Forelimb muscle (tissue), 1 donor: ENCODE measurements at places on chromosomes 11 and 22. TPM values are rescaled to one million over a fixed set of nuclear protein-coding genes. Genes with fewer than 3 reads are reported as not detected.
A peak's percentile ranks its signal among the peaks of the same experiment; 100 is the strongest.

Gene CSRP3
- polyA plus RNA-seq: 816 TPM

Gene ALX4
- polyA plus RNA-seq: 2.4 TPM

Gene TMEM191C
- 0.51 TPM for polyA plus RNA-seq

Gene MYRF
- polyA plus RNA-seq: 0.94 TPM

Gene DUSP8
- polyA plus RNA-seq: 37.3 TPM

GRCh38 chr11:11844272-11844671, 2.5 kb downstream of the USP47 start:
- DNase-seq: no peak

DNA sequence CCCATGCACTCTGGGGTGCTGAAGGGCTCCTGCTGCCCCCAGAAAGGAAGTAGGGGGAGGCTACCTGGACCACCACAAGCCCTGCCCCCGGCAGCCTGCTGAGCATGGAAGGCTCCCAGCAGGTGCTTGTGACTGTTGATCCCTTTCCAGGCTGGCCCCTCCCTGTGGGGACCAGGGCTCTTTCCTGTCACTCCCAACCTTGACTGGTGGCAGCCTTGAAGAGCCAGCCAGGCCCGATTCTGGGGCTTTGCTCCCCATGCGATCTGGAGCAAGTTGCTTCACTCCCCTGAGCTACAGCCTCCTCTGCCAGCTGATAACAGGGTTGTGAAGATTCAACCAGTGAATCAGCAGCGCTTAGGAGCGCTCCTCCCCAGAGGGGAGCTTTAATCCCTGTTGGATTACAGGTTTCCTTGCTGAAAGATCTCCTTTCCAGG, 4.6 kb upstream of the CST6 start:
- DNase-seq: no peak

GRCh38 chr11:67466962-67467771, 1.9 kb downstream of the TMEM134 start:
- no peak for DNase-seq

GRCh38 chr22:36136475-36136874, 24.1 kb downstream of the APOL3 start:
- DNase-seq: no peak

DNA sequence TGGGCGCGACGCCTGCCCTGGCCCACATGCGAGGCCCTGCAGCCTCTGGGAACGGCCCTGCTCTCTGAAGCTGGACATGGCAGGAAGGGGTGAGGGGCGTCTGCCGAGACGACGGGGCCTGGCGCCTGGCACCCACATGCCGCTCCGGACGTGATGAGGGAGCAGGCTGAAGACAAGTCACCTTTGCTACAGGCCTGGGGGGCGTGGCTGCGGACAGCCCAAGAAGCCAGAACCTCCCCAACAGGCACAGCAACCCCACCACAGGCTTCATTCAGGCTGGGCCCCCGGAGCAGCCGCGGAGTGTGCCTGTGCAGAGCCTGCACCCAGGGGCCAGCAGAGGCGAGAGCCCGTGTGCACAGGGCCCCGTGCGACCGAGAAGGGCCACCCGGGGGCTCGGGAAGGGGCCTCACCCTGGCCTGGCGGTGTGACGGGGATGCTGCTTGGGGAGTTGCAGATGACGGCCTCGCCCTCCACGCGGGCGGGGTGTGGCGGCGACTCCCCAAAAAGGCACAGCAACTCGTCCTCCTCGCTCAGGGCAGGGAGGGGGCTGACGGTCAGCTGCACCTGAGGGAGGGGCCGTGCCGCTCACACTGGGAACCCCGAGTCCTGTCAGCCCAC, 16.6 kb upstream of the MAPK11 start:
- no peak for DNase-seq

DNA sequence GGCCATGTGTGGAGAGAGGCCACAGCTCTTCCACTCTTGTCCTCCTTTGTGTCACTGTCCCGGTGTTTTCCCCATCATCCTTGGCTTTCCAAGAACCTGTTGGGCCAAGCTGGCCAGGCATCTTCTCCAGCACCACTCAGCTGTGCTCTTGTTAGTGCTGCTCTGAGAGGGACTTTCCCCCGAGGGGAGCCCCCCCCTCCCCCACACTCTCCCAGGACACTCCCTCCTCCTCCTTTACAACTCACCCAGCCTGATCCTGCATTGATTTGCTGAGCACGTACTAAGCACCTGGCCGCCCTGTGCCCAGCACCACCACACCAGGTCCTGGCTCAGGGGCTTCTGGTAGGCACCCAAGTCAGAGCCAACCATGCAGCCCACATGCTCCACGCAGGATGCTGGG, 13.2 kb downstream of the TP53AIP1 start:
- DNase-seq: no peak

- no peak for DNase-seq
Measured at GRCh38 chr11:12680246-12680939, 6.2 kb downstream of the TEAD1 start.

GRCh38 chr22:28413612-28414399, 265.8 kb downstream of the TTC28 start:
- DNase-seq: peak; percentile 28

GRCh38 chr11:115637599-115638241, 133.5 kb upstream of the CADM1 start:
- DNase-seq: no peak

DNA sequence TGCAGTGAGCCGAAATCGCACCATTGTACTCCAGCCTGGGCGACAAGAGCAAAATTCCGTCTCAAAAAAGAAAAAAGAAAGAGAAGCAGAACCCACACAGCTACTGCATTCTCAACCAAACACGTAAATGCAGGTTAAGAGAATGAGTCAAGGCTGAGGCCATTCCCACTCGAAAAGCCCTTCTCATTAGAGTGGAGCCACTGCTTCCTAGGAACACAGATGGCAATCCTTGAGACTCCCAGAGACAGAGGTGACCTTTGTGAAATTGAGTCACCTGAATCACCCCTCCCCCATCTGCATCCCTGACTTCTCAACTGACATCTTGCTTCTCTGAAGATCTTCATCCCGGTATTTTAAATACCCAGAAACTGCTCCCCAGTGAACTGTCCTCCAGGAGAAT, 8.2 kb downstream of the PACSIN2 start:
- DNase-seq: no peak

- no peak for DNase-seq
Measured at GRCh38 chr11:23336961-23337360, 476.7 kb upstream of the CCDC179 start.

DNA sequence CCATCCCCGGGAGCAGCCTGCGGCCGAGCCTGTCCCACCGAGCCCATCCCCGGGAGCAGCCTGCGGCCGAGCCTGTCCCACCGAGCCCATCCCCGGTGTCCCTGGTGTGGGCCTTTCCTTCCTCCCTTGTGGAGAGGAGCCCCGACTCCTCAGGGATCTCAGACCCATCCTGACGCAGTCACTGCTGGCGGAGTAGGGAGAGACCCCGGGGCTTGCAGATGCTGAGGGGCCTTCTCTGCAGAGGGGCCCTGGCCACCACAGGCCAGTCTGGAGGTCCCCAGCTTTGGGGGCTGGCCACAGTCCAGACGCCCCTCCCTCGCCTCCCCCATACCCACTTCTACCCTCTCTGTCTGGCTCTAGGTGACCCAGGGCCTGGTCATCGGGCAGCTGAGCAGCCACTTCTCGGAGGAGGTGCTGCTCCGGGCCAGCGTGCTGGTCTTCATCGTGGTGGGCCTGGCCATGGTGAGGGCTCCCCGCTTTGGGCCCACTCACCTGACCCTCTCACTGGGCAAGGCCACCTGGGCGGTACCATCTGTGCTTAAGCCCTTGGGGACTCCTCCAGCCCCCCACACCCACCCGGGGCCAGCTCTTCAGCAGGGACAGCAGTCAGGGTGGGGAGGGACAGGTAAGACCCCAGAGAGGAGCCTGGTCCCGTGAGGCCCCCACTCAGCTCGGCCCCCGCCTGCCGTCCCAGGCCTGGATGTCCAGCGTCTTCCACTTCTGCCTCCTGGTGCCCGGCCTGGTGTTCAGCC, 7.3 kb downstream of the PHLDA2 start:
- no peak for DNase-seq

GRCh38 chr11:43959321-43959995, 17.0 kb downstream of the C11orf96 start:
- no peak for DNase-seq

DNA sequence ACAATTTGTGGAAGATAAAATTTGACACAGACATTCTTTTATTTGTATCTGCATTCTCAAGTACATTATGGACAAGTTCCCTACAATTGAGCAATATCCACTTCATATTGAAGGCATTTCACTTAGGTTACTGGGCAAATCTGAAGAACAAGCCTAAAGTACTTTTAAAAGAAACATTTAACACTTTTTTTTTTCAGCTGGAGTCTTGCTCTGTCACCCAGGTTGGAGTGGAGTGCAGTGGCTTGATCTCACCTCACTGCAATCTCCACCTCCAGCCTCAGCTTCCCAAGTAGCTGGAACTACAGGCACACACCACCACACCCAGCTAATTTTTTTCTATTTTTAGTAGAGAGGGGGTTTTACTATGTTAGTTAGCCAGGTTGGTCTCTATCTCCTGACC, 70.2 kb downstream of the OR4C45 start:
- DNase-seq: no peak
